Central memory CD8-positive, alpha-beta T cell (primary cell): ENCODE measurements at places on chromosomes 5 and 9.

DNA sequence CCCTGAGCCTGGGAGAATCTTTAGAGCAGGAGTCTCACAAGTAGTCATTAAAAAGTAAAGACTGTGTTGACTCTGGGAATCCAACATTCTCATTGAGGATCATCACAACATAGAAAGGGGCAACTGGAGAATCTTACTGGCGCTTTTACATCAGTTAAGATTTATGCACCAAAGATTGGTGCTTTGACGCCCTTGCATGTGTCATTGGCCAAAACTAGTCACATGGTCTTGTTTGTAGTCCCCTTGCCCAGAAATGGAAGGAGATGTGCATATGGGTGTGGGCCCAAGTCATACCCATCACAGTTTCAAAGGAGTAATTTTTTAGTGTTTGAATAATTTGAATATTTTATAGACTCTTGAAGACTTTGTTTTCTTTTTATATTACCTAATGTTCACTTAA is 228.2 kb downstream of the PRR16 start:
- no peak for DNase-seq

DNA sequence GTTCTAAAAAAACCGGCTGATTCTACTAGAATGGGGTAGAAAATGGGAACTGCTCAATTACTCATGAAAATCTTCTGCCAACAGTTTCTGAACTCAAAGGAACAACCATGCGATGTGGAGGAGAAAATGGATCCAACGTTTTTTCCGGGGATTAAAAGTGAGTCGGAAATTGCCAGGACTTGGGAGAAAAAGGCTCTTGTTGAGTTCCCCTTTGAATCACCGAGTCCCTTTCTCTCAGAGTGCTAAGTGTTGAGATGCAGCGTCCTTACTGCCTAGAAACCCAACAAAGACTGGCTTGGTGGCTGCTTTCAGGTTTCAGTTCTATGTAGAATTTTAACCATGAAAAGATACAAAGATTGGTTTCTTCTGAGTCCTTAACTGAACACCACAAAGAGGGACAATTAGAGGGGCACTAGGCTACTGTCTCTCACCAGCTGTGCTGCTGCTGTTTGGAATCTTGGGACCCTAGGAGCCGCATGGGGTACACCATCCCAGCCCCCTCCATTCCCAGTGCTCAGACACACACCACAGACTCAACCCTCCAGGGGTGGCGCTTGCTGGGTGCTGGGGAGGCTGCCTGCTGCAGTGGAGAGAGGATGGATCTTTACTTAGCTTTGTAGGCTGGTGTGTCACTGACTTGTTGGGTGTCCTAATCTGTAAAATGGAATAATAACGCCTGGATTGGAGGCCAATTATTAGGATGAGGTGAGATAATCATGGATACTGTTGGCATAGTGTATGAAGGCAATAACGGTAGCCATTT is 21.5 kb upstream of the NEUROG1 start:
- no peak for DNase-seq

DNA sequence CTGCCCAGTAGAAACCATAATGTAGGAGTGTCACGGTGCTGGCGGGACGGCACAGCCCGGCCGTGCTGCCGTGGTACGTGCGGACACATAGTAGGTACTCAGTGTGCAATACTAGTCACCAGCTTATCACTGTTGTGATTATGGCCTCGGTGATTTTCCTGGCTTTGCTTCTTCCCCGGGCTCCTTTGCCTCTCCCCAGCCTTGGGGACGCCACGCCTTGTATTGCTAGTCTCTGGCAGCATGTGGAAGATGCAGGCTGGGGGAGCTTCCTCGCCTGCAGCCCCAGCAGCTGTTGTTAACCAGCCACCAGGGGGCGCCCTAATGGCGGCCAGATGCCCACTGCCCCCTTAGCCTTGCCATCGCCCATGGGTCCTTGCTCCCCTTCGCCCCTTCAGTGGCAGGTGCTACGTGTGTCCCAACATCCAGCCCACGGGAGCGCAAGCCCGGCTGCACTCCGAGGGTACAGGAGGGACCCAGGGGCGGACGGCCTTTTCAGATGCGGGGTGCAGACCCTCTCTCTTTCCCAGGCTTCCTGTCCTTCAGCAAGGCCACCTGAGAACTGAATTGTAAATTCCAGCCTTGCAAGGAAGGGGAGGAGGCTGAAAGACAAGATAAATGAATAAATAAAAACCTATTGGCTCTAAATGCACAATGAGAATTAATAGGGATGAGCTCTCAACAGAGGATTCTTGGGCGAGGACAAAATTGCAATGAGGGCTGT is 8.0 kb downstream of the NTNG2 start:
- peak; percentile 26 for DNase-seq

DNA sequence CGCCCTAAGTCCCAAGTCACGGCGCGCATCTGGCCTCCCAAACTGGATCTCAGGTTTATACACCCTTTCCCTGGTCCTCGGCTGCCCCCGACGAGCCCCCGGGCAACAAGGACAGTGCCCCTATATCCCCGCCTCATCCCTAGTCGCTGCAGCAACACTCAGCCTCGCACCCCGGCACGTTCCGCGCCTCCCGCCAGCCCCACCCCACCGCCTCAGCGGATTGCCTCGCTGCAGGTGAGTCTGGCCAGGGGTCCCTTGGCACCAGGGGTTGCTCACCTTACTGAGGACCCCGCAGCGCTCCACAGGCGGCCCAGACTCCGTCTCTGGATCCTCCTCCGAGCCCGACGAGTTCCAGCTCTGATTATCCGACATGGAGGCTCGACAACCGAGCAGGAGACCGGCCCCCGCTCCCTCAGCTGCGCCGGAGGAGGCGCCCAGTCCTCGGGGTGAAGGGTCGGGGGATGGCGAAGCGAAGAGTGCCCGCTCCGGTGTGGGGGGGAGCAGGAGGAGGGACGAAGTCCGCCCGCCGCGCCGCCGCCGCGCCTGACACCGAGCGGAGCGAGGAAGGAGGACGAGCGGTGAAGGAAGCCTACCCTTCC is 494 bp downstream of the CERT1 start:
- DNase-seq, result peak; percentile 28

DNA sequence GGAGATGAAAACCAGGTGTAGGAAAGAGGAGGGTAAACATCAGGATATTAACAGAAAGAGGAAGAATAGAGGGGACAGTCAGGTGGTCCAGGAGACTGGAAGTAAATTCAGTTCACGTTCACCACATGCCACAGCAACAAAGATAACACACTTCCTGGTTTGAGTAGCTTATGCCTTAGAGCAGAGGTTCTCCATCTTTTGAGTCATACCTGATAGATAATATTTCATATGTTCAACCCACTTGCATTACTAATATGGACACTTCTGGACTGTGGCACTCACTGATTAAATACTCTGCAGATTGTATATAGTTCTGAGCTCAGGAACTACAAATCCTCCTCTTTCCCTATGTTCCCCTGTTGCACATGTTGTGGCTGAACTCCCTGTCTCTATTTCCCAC is 179.9 kb upstream of the NR3C1 start:
- DNase-seq, result no peak

GRCh38 chr5:61578858-61579503 is 246.9 kb downstream of the ZSWIM6 start:
- DNase-seq, result no peak

DNA sequence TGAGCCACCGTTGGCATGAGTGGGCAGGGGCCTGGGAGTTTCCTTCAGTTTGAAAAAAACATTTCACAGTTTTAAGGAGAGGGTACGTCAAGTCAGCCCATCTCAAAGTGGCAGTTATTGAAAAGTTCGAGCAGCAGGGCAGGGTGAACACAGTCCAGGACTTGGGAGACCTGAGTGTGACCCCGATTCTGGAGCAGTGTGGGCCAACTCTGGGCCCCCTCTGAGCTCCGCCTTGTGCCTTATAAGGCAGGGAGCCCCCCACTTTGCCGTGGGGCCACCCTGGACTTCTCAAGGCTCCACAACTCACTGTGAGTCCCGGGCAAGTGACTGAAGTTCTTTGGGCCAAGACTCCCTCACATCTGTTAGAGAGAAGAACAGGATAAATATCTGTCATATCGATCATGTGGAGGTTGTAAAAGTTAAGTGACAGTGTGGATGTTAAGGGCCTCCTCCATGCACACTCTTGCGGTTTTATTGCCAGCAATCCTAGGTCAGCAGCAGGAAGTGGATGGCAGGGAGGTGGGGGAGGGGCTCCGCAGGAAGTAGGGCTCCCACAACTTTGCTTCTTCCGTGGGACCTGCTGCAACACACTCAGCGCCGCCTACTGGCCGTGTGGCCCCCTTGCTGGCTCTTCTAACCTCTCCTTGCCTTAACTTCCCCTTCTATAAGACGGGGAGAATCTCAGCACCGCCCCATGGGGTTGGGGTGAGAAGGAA is 38.4 kb downstream of the HRH2 start:
- DNase-seq, result peak; percentile 16

GRCh38 chr9:105116052-105116868 is 128.2 kb upstream of the SLC44A1 start:
- DNase-seq, result no peak

- DNase-seq, result no peak
Observed at GRCh38 chr5:78076351-78076750, 218.1 kb downstream of the AP3B1 start.

DNA sequence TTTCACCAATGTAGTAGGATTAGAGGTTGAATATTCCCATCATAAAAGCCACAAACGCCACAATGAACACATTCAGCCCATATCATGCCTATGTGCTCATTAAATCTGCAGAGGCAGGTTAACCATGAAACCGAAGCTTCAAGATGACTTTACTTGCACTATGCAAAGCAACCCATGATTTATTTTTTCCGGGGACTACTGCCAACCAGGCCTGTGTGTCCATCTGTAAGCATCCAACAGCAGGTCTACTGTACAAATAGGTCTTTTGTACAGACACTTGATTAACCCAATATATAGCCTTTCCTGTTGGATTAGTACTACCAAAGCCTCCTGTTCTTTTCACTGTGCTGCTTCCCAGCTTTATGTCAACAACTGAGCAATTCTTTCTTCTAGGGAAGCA is 104.9 kb upstream of the CDH10 start:
- no peak for DNase-seq

DNA sequence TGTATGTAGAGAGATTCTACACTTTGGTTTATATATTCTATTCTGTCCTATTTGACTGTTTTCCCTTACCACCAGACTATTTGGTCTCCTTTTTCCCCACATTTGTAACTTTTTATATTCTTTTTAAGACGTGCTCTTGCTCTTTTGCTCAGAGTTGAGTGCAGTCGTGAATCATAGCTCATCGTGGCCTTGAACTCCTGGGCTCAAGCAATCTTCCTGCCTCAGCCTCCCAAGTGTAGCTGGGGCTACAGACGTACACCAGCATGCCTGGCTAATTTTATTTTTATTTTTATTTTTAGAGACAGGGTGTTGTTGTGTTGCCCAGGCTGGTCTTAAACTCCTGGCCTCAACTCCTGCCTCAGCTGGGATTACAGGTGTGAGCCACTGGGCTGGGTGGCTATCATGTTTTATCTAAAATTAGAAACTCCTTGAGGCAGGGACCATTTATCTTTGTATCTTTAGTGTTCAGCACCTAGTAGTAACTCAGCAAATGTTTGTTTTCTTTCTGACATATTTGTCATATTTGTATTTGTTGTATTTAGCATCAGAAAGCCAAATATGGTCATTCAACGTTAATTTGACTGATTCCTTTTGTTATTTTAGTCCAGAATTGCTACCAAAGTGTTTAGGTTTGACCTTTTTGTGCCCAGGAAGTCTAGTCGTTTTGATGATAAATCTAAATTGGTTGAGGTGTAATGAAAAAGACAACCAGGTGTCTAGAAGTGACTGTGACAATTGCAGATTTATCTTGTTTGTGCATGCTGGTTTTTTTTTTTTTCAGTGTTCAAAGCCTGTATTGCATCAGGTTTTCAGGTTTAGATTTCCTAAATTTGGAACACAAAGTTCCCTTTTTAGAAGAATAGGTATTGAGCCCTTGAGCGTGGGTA is 44.3 kb downstream of the ERBIN start:
- no peak for DNase-seq

DNA sequence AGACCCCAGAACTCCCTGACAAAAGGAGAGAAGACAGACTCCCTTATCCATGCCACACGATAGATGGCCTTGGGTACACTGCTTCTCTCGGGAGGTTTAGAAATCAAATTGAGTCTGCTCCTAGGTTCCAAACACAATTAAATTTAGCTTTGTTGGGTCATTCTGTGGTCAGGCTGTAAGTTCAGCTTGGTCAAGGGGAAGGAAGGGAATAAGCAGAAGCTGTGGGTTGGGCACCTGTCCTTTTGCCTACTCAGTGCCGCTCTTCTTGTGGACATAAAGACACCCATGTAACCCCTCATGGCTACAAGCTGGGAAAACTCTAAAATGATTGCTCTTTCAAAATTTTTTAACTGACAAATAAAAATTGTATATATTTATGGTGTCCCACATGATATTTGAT is 19.1 kb upstream of the AK3 start:
- no peak for DNase-seq

- no peak for DNase-seq
Observed at GRCh38 chr5:7822449-7822848, 28.5 kb downstream of the CFAP90 start.

GRCh38 chr5:96885518-96886338 is 9.4 kb downstream of the ERAP2 start:
- peak; percentile 21 for DNase-seq

DNA sequence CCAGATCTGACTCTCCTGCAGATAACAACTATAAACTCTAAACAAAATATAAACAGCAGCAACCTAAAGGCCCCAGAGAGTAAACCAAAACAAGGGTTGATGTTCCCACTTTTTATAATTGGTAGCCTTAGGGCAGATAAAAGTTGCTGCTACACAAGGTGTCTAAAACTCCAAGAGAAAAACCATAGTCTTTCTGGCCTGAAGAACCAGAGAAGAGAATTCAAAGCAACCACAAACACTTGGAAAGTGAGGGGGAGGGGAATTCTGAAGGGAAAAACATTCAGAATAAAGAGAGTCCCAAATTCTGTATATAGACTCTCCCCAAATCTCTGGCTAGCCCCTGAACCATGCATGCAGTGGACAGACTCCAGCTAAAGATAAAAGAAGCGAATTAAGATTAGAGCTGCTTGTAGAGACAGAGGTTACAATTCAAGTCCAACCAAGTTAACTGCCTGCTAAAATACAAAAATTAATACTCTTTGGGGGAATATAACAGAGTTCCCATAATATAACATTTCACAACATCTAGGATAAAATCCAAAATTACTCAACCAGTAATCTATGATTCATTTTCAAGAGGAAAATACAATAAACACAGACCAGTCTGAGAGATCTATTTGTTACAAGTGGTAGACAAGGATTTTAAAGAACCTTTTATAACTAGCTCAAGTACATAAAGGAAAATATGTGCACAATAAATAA is 37.5 kb upstream of the RGMB start:
- DNase-seq, result no peak

- no peak for DNase-seq
Observed at GRCh38 chr5:97049175-97049574, 93.2 kb downstream of the LIX1 start.

GRCh38 chr9:130343445-130343918 is 77.9 kb downstream of the HMCN2 start:
- DNase-seq, result no peak
